ENCODE measurements at places on chromosomes 13 and 19.

DNA sequence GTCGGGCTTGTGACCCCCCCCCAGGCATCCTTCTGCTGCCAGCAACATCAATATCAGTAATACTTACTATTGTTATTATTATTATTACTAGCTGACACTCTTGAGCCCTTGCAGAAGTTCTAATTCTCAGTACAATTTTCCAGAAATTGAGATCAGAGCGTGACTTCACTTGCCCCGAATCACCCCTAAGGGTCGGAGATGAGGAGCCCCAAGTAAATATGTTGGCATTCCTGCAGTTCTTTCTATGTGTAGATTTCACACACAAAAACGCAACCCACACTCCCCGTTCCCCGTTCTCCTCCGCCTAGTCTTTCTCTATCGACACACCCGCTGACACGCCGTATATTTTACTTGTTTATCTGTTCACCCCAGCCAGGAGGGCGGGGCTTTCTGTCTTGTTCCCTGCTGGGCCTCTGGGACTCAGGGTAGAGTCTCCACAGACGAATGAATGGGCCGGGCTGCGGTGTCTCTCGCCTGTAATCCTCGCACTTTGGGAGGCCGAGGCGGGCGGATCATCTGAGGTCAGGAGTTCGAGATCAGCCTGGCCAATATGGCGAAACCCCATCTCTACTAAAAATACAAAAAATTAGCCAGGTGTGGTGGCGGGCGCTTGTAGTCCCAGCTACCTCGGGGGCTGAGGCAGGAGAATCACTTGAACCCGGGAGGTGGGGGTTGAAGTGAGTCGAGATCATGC lies 14.7 kb downstream of the TLE5 start:
- DNase-seq = peak; percentile 56

DNA sequence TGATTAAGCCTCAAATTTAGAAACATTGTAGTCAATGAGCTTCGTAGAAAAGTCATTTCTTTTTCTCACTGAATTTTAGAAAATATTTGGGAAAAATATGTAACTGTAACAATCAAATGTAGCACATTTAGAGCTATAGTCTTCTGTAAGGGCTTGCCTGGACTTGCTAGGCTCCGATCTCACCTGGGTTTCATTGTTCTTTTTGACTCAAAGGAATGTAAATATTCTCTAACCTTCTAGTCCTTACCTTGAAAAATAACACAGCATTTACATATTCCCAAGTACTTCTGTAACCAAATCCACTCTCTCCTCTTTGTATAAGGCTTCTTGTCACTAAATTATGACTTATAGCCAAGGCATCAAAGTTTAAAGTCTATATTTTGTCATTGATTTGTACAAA lies 2.9 kb upstream of the UFM1 start:
- DNase-seq = no peak

DNA sequence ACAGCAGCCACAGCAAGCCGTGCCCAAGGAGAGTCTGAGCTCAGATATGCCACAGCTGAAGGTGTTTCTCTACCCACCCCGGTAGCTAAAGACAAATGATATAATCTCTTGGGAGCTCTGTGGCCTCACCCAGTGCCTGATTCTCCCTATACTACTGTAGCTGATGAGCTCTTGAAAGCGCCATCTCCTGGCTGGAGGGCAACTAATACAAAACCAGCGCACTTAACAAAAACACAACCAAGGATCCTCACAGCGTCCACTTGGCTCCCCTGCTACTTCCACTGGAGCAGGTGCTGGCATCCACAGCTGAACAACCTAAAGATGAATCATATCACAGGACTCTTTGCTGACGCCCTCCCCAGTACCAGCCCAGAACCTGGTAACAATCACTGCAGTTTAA lies 1212.0 kb downstream of the PCDH17 start:
- no peak for DNase-seq

GRCh38 chr19:3670796-3671679 lies 29.2 kb downstream of the PIP5K1C start:
- DNase-seq = no peak

GRCh38 chr13:25927932-25928331 lies 123.9 kb downstream of the SHISA2 start:
- no peak for DNase-seq

DNA sequence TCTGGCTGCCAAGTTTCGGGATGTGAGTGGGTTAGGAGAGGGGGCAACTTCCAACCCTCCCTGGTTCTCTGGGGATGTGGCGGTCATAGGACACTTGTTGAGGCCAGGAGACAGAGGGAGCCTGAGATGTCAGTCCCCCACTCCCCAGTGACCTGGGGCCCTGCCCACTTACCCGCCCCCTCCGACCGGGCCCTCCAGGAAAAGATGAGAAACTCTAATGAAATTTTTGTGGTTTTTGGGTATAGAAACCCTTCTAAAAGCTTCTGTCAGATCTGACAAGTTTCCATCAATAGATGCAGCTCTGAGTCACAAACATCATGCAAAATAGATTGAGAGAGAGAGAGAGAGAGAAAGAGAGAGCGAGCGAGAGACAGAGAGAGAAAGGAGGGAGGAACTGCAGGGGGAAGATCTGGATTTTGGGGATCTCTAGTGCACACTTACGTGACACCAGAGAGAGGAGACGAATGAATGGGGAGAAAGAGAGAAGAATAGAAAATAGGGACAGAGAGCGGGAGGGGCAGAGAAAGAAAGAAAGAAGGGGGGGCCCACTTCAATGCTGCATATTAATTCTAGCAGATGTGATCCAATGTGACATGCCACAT lies 94.0 kb downstream of the PTPRS start:
- DNase-seq = no peak

GRCh38 chr19:32543115-32543900 lies 37.7 kb upstream of the PDCD5 start:
- no peak for DNase-seq

GRCh38 chr13:80131204-80131603 lies 209.7 kb downstream of the SPRY2 start:
- DNase-seq = no peak

DNA sequence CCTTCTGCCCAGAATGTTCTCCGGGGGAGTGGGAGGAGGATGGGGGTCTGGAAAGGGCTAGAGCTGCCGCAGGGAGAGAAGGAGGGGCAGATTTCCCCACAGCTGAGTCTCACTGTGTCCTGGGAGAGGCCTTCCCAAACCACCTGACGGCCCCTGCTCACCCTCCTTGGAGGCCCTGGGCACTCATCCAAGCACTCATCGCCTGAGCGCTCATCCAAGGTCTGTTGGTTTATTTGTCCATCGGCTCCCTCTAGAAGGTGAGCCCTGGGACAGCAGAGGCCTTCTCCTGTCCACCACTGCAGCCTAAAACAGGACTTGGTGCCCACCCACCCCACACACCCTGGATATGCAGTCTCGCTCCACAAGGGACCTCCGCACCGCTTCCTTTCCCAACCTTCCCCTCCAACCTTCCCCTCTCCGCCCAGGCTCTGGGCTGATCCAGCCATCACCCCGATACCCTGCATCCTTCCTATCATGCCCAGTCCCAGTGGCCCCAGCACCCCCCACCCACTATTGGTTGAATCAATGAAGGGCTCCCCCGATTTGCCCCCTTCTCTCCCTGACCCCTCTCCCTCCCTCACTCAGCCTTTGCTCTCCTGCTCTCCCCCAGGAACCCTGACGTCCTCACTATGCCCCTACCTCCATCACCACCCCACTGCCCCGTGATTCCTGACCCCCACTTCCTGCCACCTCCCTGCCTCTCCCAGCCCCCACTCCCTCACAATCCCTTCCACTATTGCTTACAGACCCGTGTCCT lies 1.7 kb downstream of the UBXN6 start:
- no peak for DNase-seq

- DNase-seq = no peak
Measured at GRCh38 chr19:14343286-14343685, 38.0 kb upstream of the ADGRE5 start.

DNA sequence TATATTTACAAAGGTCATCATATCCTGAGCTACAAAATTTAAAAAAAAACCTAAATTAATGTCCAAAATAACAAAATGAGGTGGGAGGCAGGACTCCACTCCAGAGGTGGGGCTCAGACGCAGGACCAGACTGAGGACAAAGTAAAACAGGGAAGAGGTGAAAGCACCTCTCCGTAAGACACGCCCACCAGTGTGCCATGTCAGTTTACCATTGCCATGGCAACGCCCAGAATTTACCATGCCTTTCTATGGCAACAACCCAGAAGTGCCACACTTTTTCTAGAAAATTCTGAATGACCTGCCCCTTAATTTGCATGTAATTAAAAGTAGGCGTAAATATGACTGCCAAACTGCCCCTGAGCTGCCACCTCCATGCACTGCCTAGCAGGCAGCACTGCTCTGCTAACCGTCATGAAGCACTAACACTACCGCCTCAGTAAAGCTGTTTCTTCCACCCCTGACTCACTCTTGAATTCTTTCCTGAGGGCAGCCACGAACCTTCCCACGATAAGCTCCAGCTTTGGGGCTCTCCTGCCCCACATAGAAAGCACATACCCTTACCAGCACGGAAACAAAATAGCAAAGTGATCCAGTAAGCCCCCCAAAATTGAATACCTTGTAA lies 22.3 kb upstream of the PDCD5 start:
- no peak for DNase-seq

- no peak for DNase-seq
Measured at GRCh38 chr13:31011901-31012654, 79.6 kb downstream of the TEX26 start.

- DNase-seq = no peak
Measured at GRCh38 chr19:31173991-31174390, 175.2 kb downstream of the TSHZ3 start.

DNA sequence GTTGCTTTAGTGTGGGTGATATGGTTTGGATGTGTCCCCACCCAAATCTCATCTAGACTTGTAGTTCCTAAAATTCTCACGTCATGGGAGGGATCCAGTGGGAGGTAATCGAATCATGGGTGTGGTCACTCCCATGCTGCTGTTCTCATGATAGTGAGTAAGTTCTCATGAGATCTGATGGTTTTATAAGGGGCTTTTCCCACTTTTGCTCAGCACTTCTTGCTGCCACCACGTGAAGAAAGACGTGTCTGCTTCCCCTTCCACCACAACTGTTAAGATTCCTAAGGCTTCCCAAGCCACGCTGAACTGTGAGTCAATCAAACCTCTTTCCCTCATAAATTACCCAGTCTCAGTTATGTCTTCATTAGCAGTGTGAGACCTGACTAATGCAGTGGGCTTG lies 26.0 kb downstream of the OR10H4 start:
- DNase-seq = no peak

DNA sequence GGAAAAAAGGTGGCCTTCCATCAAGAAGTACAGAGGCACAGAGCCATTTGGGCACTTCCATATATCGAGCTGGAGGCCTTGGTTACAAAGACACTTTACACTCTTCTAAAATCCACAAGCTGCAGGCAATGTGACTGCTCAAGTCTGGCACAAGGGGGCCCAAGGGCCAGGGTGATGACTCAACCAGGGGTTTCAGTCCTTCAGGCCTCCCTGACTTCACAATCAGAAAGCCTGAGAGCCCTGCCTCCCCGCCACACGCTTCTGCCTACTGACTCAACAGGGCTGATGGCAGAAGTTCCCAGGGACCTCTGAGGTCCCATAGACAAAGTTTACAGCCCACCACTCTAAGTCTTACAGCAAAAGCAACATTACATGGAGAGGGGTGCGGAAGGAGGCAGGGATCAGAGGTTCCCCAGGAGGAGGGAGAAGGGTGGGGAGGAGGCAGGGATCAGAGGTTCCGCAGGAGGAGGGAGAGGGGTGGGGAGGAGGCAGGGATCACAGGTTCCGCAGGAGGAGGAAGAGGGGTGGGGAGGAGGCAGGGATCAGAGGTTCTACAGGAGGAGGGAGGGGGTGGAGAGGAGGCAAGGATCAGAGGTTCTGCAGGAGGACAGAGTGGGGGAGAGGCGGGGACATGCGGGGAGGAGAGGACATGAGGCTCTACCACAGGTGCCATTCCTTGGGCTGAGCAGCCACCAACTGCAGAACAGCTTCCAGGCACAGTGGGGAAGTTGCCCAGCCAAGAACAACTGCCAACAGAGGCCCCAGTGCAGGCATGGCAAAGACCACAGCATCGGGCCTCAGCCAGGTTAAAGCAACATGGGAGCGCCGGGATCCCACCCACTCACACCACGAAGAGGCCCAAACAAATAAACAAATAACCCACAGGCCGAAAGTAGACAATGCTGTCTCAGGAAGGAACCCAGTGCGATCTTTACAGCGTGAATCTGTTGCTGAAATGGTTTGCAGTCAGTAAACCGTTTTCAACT lies 52.0 kb downstream of the SLC7A1 start:
- no peak for DNase-seq

DNA sequence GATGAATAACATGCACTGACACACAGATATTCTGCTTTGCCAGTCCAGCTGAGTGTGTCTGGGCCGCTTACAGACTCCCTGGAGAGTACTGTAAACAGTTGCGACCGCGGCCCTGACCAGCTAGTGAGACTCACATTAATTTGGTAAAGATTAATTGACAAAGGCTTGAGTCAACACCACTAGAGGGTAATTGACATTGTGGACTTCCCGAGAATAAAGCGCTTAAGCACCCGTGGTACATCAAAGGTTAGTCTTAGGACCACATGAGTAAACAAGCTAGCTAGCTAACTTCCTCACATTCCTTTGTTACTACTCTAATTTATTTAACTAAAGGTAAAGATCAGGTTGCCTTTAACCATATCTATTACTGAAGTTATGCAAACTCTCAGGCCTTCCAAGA lies 624.4 kb upstream of the ARGLU1 start:
- DNase-seq = no peak

- DNase-seq = no peak
Measured at GRCh38 chr19:20662421-20663105, 1.2 kb upstream of the ZNF626 start.

DNA sequence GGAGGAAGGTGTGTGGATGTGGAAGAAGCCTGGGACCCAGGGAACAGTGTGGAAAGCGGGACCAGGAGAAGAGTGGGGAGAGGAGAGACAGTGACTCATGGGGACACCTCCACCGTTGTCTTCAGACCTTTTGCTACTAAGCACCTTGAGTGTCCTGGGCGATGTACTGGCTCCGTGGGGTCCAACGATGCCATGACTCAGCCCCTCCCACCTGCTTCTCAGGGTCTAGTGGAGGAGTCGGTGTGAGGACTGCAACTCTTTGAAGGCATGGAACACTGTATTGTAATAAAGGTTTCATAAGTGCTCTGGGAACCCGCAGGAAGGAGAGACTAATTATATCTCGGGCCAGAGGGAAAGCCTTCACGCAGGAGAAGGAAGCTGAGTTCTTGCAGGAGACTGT lies 166.9 kb upstream of the KL start:
- no peak for DNase-seq

DNA sequence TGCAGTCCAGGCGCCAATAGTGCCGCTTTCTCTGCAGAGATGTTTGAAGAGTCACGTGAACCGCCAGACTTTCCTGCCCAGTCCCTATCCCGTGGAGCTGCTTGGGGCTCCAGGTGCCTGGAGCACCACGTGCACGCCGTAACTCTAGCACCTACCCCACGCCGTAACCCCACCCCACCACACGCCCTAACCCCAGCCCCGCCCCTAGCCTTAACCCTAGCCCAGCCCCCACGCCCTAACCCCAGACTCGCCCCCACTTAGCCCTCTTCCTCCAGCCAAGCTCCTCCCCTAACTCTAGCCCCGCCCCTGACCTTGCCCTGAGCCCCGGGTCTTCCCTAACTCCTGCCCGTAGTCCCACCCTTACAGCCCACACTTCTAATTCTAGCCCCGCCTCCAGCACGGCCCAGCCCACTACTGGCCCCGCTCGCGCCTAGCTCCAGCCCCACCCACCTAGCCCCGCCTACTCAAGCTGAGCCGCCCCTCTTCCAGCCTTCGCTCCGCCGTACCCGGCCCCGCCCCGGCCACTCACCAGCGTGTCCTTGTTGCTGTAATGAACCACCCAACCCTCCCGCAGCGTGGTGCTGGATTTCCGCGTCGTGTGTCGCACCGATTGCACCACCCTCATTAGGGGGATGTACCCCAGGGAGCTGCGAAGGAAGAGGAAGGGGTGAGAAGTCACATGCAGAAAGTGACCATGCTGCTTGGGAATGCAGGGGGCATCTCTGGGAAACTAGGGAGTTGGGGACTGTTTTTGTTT lies 19.5 kb downstream of the PRKD2 start:
- no peak for DNase-seq
